ENCODE measurements at places on chromosomes 7 and 10.

DNA sequence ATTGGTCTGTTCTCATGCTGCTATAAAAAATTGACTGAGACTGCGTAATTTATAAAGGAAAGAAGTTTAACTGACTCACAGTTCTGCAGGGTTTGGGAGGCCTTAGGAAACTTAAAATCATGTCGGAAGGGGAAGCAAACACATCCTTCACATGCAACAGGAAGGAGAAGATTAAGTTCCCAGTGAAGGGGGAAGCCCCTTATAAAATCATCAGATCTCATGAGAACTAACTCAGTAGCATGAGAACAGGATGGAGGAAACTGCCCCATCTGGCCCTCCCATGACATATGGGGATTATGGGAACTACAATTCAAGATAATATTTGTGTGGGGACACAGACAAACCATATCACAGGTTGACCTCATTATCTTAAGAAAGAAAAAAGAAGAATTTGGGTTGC is 134.5 kb downstream of the PPP1R3A start:
- no peak for DNase-seq

DNA sequence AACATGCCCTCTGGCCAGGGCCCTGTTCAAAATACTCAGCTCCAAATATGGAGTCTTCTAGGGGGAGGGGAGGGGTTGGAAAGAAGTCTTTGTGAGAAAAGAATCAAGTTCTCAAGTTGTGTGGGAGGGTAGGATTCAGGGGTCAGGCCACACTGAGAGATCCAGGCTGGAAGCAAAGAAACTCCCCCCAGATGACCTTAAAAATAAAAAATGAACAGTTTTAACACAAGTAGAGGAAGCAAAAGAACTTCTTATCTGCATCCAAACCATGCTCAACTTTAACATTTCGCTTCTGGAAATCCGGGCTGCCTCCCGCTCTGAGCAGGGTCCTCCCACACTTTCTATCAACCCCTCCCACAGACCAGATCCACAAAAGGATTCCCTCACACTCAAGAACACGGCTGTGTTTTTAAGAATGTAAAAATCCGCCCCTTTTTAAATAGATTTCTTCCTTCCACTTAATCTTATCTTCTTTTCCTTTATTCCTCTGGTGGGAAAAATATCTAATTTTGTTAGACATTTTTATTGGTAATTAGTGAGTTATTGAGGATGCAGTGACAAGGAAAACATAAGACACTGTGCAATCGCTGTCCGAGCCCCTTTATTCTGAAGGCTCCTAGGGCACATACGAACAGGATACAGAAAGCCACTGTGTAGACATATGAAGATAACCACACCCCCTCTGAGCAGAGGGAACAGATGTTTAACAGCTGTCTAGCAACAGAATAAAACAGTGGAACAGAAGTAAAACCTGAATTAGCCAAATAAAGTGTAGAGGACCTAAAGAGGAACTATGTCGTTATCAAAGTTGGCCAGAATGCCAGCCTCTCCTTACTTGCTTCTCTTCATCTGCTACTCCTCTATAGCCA is 43.8 kb downstream of the CYTH3 start:
- no peak for DNase-seq

GRCh38 chr10:112580267-112580666 is 133.3 kb downstream of the VTI1A start:
- no peak for DNase-seq

DNA sequence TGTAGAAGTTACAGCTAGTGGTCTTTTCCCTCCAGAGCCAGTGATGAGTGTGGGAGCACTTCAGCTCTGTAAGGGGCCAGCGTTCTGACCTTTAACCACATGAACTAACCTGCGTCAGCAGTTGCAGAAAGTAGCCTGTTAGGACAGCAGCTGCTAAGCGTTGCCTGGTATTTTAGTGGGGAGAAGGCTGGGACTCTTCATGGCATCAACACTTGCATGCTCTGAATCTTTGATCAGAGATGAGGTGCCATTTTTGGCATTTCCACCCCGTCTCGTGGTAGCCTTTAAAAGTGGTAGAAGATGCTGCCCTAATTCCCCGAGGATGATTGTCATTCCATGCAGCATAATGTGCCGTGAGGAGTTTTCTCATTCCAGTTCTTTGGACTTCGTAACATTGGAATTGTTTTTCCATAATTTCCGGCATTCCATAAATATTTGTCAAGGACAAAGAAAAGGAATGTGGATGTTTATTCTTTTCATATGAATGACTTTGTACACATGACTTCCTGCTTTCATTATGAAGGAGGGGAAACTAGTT is 92.2 kb downstream of the AVL9 start:
- DNase-seq: no peak

GRCh38 chr7:129144834-129145668 is 544 bp downstream of the TSPAN33 start:
- DNase-seq: no peak

- DNase-seq: peak; percentile 22
These were observed 35.7 kb upstream of the EBLN1 start for GRCh38 chr10:22253580-22253882.

All from effector memory CD8-positive, alpha-beta T cell (primary cell).